ENCODE measurements at places on chromosomes 13 and 19.

- DNase-seq, result no peak
Observed at GRCh38 chr19:57632987-57633831, at the start of gene ZNF211. Gene ZNF211 (plus strand): TSS chr19:57633168. CDS start chr19:57633347, 179 bp downstream.

DNA sequence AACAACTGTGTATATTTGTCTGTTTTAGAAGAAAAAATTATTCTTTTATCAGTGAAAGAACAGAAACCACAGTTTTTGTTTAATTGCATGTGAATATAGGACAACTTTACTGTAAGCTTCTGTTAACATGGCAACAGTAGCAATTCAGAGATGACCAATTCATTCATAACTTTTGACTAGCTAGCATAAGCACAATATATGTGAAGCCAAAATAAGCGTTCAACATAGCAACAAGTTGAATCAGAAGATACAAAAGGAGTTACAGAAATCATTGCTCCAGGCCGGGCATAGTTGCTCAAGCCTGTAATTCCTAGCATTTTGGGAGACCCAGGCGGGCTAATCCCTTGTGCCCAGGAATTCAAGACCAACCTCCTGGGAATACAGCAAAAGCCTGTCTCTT lies 197.1 kb upstream of the GPC6 start:
- no peak for DNase-seq

- DNase-seq, result peak; percentile 82
Observed at GRCh38 chr19:14544977-14545715, 15.8 kb downstream of the TECR start.

DNA sequence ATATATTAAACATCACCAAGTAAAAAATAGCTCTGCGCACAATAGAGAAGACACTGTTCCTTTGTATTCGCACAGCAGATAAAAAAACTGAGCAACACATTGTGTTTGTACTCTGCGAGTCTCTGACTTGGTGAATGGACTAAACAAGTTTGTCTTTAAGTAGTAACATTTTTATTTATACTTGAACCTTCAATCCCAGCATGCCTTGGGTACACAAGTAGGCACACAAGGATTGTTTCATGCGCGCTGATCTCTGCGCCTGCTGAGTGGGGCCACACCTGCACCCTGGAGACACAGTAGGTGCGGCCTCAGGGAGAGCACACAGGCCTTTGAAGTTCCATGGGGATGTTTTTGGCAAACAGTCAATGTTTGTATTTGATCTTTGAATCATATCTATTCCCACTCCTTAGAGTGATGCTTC lies 318.9 kb downstream of the MYO16 start:
- no peak for DNase-seq

DNA sequence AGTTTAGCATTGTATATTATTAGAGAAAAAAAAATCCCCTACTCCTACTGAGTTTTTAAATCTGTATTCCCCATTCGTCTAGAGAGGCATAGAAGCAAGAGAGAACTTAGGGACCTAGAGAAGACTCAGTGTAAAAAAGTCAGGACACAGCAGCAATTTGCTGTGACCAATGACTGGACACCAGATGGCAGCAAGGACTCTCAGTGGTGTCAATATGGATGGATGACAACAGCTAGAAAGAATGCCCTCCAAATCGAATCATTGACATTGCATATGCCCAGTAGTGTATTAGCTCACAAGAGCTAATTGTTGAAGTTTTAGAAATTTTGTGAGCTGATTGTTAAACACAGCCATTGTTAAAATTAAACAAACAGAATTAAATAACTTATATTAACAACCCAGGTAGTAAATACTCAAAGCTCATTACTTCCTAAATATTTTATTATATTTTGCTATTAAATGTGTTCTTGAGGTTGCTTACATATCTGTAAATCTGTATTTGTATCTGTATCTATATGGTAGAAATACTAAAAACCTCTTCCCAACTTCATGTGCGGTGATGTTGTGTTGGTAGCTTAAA lies 43.9 kb downstream of the SIAH3 start:
- DNase-seq, result peak; percentile 54

- DNase-seq, result no peak
Observed at GRCh38 chr19:41352609-41353465, 885 bp downstream of the TGFB1 start.

DNA sequence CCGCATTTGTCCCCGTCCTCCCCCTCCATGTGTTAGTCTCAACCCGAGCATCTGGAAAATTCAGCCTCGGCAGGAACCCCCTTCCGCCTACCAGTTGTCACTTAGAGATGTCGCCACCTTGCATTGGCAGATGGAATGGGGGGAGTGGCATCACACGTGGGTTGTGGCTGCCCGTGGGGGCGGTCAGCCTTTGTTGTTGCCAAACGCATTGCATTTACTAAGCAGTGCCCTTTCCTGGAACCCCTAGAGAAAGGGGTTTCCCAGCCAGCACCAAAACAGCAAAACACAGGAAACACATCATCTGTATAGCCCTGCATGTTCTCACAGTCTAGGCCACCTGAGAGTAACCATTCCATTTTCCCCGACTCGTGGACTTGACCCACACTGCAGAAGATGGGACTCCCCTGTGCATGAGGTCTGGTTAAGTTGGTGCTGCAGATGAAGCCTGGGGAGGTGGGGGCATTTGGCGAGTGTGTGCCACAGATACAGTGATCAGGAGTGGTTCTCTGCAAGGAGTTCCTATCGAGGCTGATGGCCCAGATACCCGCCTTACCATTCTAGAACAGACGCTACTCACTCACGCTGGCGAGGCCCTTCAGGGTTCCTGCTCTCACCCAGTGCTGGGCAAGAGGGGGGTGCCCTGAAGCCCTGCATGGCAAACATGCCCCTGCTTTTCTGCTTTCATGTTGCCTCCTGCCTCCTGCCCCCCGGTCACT lies 38.3 kb downstream of the TMED1 start:
- DNase-seq, result no peak

- DNase-seq, result no peak
Observed at GRCh38 chr19:41868120-41868988, 8.3 kb downstream of the RPS19 start.

DNA sequence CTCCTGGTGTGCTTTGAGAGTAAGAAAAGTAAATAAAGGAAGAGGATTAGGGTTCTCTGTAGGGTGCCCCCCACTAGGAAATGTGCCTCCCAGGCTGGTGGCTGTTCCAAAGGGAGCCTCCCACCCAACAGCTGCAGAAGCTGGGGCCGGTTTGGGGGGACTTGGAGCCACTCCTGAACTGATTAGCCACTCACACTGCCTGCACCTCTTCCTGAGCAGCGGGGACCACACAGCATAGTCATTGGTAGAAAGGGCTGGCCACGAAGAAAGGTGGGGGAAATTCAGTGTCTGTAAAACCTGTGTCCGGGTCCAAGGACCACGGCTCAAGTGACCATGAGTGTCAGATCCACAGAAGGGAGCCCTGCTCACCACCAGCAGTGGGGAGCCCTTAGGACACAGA lies 55.6 kb downstream of the SPACA7 start:
- no peak for DNase-seq

DNA sequence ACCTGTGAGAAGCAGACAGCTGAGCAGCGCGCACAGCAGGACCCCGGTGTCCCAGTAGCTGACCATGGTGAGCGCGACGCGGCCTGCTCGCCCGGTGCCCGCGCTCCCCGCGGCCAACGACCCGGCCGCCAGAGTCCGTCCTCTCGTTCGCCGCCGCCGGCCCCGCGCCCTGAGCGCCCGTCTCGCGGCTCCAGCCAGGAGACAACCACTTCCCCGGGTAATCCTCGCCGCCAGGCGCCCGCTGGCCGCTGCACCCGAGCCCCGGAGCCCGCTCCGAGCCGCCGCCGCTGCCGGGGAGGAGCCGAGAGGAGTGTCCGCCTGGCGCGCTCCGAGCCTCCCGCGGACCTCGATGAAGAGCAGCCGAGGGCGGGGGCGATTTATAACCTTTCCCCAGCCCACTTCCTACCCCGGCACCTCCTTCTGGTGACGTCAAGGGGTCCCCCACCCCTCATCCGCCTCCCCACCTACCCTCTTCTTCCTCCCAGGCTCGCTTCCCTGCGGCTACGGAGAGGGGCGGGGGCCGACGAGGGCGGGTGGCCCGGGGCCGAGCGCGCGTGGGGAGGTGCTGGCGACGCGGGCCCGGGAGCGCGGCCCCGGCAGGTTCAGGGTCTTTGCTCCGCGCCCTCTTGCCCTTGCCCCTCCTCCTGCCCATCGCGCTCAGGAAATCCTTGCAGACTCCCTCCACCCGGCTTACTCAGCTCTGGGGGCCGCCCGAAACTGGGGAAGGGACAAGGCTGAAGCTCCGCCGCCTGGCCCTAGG lies at the start of gene FLT1:
Gene FLT1 (minus strand): TSS at position 351 of the 760 bp plus-strand sequence. CDS start 285 bp downstream, at position 66.
- DNase-seq, result no peak

GRCh38 chr19:33771384-33772101 lies 25.1 kb upstream of the KCTD15 start:
- DNase-seq, result peak; percentile 32

GRCh38 chr19:51219307-51219706 lies 5.6 kb upstream of the CD33 start:
- no peak for DNase-seq

DNA sequence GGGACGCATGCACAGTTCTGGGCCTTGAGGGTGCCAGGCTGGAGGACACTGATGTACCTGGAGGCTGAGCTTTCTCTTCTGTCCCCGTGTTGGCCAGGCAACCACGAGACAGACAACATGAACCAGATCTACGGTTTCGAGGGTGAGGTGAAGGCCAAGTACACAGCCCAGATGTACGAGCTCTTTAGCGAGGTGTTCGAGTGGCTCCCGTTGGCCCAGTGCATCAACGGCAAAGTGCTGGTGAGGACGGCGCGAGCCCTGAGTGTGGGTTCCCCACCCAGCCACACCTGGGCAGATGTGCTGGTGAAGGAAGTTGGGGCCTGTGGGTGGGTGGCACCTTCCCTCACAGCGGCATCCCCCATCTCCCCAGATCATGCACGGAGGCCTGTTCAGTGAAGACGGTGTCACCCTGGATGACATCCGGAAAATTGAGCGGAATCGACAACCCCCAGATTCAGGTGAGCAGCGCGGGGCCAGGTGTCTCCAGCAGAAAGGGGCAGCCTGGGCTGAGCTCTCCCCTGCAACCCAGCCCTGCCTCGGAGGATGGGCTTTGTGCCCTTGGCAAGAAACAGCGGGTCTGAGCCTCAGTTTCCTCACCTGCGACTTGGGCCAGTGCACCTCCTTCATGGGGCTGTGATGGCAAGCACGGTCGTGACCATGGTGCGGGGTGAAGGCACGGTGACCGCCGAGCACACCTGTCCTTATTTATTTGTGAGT lies 26.2 kb downstream of the CCDC8 start:
- no peak for DNase-seq

DNA sequence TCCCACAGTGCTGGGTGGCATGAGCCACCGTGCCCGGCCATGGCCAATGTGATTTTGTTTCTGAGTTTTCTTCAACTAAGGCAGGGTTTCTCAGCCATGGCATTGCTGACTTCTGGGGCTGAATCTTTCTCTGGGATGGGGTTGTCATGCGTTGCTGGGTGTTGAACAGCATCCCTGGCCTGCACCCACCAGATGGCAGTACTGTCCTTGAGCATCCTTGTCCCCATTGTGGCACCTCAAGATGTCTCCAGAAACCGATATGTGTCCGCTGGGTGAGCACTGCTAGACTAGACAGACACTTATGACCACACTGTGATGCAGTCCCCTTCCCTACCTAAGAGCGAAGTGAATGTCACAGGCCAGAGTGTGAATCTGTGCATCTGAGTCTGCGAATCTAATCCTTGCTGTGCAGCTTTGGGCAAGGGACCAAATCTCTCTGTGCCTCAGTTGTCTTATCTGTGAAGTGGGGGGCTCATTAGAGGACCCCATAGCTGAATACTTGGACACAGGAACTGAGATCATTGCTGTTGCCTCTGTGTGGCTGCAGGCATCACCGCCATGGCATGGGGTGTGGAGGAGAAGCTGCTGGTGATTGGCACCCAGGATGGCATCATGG lies 50.3 kb upstream of the SIN3B start:
- no peak for DNase-seq

GRCh38 chr13:113889467-113889866 lies 25.6 kb upstream of the GAS6 start:
- no peak for DNase-seq

DNA sequence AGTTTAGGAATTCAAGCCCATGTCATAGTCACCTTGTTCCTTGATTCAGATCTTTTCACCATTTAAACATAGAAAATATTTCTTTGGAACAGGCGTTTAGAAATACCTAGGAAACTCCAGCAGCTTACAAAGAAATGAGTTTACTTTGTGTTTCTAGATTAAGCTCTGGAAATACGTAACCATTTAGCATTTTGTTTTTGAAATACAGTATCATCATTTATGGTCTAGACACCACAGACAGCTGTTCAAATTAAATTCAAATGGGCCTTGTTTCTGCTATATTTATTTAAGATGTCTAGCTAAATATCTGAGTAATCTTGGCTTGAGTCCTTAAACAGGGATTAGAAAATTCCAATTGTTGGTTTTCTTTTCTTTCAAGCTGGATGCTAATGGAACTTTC lies 228.5 kb downstream of the NDFIP2 start:
- no peak for DNase-seq

GRCh38 chr13:65825039-65825438 lies 1405.1 kb downstream of the PCDH9 start:
- no peak for DNase-seq

GRCh38 chr13:30443957-30444404 lies 21.7 kb downstream of the UBE2L5 start:
- DNase-seq, result no peak

DNA sequence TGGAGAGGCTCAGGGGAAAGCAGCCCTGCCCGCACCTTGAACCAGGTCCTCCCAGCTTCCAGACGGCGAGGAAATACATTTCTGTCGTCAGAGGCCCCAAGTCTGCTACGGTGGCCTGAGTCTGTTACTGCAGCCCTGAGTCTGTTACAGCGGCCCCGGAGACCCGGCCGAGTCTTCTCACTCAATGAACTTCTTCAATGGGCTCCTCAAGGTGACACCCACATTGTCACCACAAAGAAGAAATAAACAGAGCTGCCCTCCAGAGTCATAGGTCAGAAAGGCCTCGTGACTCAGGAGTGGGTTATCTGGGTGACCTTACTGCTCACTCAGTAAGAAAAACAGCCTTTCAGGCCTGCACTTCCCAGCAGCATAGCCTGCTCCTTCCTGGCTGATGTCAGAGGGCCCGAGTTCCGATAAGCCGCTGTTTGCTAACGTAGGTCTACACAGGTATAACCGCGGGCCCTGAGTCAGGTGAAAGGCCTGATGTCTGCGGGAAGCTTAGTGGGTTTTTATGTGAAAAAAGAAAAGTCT lies 66.9 kb upstream of the TM9SF2 start:
- DNase-seq, result no peak

- DNase-seq, result no peak
Observed at GRCh38 chr19:9847087-9847671, 12.1 kb downstream of the PIN1 start.

DNA sequence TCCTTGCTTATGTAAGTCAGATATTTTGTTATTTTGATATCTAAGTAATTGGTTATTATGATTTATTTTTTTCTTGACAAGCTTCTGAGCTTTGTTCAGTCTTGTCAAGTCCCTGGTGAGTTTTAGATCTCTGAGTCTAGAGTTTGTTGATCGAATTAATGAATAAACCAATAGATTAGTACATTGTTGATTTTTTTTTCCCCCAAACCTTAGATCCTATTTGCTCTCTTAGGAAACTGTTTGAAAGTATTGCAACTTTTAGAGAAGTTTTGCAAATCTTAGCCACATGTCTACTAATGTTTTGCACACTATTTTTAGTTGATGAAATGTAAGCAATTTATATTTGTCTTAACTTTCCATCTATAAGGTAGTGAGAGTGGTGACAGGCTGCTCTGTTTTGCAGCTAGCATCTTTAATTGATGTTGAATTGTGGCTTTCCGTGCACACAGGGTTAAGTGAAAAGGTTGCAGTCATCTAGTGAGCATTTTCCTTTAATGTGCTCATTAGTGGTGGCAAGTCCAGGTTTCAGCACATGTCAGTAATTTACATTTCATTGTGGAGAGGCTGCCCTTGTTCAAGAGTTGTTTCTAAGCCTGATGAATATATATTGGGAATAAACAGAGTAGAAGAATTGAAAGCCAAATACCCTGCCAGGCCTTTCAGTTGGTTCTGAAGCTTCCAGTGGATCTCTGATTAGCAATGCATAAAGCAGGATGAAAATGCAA lies 86.3 kb downstream of the PCCA start:
- DNase-seq, result no peak

Measured in NCI-H1417 treated with DMSO at 0.1 percent for 48 hours (cell line).